Caki2 (cell line): ENCODE measurements at places on chromosomes 1 and 21. TPM values are rescaled to one million over a fixed set of nuclear protein-coding genes. Genes with fewer than 3 reads are reported as not detected.

DNA sequence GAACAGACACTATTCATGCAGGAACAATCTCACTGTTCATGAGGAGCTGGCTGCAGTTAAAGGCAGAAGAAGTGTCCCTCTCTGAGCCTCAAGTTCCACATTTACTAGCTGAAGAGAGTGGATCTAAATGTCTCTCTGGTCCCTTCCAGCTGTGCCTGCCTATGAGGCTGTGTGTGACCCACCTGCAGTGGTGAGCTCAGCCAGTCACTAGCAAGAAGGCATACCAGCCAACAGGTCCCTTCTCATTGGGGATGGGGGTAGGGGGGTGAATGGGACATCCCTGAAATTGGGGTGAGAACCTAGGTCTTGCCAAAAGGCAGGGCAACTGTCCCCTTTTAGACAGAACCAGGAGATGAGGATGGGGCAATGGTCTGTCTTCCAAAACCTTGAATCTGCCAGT is 13.6 kb downstream of the RD3 start:
- no peak for DNase-seq

- no peak for DNase-seq
Measured at GRCh38 chr1:237890822-237891221, at the start of gene ZP4. Gene ZP4, minus strand, starts transcription at chr1:237890922. Its CDS starts 287 bp downstream, at chr1:237890635.

DNA sequence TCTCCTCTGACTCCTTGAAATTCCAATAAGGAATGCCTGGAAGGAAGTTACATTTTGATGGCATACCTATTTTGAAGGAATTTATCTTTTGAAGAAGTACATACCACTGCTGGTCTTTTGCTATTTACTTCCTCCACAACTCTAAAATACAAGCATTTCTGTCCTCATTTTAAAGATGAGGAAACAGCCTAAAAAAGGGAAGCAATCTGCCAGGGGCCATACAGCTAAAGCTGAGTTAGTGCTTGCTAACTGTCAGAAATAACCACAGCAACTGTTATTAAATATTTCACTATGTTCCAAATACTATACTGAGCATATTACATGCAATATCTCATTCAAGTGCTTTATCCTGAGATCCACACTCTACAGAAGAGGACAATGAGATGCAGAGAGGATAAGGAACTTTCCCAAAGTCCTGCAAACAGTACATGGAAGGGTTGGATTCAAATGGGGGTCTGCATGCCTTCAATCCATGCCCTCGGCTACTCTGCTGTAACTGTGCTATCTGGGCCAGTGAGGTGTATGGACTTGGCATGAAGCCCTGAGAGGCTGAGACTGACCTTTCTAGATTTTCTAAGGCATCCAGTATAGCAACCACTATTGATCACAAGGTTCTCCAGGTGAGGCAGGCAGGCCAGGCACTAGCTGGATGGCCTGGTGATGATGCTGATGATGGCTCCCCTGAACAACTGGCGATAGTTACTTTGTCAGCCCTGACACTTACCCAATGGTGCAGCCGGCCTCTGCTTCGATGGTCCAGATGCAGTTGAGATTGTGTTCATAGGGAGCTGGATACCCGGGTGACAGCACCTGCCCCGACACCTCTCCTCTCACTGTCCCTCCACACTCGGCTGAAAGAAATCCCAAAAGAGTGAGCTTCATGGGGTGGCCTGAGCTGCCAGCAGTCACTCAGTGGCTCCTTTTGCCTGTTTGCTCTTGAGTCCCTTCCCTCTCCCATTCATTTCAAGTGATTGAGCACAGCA is 171.4 kb upstream of the HMGB4 start:
- DNase-seq: no peak

GRCh38 chr1:27643600-27644368 is 8.8 kb upstream of the FGR start:
- DNase-seq: no peak

DNA sequence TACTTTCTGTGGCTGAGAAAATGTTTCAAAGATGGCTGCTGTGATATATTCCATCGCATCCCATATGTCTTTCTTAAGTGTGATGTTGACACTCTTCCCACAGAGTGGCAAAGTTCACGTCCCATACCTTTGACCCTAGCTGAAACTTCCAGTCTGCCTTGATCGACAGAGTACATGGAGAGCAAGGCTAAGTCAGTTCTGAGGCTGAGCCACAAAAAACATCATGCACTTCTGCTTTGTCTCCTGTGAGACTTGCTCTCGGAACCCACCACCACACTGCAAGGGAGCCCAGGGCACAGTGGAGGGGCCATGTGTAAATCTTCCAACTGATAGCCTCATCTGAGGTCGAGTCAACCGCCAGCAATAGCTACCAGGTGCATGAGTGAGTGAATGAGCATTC is 431.9 kb upstream of the RUNX1 start:
- DNase-seq: no peak

DNA sequence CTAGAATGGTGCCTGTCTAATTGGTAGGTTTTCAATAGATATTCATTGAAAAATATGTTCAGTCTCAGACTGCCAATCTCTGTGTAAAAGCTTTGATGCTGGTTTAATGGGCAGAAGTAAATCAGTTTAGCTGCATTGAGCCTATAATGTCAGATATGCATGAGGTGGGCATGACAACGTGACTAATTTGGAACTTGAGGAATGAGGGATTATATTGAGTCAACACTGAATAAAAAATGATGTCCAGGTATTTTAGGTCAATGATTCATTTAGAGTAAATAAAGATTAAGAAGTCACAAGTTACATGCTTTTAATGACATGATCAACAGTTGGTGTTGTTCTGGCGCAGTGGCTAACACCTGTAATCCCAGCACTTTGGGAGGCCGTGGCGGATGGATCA is 3.0 kb downstream of the WDR3 start:
- no peak for DNase-seq

DNA sequence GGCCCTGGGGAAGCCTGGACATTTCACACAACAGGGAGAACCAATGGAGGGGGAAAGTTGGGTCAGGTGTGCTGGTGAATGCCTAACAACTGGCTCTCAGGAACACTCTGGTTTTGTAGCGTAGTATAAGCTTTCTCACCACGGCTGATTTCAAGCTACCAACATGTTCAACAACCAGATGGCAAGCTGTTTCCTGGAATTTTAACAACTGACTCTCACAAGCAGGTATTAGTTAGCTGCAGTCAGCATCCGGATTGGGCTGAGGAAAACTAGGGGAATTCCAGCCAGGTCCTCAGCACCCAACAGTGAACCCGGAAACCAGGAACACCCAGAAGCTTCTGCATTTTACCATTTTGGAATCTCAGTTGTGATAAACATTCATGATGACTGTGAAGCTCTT is 162.3 kb upstream of the CAMK1G start:
- DNase-seq: no peak

GRCh38 chr1:6683434-6683833 is 18.2 kb downstream of the DNAJC11 start:
- DNase-seq: no peak

DNA sequence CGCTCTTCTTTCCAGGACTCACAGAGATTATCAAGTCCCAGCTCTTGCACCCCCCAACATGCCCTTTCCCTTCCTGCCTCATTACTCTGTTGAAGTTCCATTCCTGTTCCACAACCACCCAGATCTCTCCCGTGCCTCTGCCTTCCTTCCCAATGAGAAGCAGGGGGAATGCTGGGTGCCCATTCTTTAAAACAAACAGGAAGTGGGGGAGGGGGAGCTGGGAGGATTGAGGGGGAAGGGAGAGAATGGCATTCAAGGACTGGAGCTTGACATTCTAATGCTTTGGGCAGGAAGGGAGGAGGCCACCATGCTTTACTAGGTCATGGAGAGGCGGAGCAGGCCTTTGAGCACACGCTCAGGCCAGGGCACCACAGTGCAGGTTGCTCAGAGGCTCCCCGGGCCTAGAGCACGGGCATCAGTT is 150.3 kb upstream of the IRF2BP2 start:
- DNase-seq: no peak

DNA sequence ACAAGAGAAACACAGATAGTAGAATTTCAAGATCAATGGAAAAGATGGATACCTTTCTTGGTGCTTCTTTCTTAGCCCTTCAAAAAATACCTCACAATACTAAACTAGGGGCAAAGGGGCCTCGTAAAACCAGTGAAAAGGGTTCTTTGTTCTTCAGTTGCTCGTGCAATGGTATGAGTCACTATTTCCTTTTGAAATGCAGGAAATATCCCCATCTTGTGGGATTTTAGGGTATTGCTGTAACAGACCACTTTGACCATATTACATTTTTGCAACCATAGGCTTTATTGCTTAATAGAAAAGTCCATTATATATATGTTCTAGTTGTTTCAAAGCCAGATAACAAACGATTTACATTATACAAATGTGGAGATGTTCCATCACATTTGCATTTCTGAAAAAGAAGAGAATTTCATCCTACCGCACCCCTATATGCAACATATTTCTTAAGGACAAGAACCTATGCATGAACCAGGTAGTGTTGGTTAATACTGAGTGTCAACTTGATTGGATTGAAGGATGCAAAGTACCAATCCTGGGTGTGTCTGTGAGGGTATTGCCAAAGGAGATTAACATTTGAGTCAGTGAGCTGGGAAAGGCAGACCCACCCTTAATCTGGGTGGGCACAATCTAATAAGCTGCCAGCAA is 88.6 kb upstream of the PKN2 start:
- peak; percentile 53 for DNase-seq

DNA sequence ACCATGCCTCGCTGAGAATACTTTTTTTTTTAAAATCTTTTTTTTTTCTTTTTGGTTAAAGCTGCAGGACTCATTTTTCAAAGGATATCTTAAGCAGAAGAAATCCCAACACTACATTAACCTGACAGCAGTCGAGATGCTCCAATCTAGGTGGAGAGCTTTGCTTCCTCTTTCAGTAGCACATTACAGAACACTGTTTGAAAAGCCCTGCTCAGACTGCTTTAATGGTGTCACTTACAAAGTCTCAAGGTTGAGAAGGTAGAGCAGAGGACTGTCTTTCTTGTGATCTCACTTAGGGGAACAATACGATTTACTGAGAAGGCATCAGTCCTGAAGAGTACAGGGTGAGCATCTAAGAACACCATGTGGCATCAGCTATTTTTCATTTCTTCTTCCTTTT is 21.0 kb upstream of the CPLANE2 start:
- no peak for DNase-seq

GRCh38 chr21:9774347-9774746 is 747.0 kb upstream of the TPTE start:
- no peak for DNase-seq

GRCh38 chr1:180281490-180281889 is 51.4 kb downstream of the LHX4 start:
- no peak for DNase-seq

DNA sequence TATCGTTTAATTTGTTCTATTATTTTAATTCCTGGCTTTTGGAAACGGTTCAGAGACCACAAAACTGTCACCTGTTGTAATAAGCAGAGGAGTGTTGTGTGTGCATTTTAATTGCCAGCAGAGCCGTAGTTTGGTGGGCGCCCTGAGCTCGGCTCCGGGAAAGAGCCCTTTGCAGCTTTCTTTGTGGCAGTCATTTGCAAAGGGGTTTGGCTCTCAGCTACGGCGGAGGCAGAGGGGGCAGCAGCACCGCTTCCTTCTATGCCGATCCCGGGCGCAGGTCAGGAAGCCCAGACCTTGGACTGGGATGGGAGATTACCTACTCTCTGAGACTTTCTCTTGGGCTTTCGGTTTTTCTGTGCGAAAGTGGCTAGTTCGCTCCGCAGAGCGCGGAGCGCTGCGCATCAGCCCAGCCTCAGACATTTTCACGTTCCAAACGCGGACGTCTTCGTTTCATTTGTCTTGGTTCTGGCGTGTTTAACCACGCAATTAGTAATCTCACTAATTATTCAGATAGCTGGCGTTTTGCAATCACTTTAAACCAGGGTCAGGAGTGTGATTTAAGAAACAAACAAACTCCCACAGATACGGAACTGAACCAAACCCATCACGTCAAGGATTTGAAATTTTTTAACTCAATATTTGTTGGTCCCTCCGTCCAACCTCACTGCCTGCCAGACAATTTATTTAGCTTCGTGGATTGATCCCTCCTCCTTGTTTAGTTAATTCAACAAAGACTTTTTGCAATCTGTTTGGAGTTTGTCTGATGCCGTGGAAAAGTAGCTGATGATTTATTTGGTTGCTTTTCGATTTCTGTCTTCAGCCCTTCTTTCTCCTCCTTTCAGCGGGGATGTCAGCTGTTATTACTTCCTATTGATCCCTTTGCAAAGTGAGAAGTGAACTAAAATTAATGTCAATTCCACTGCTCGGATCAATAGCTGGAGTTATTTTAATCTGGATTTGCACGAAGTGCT is 3.9 kb downstream of the RNF220 start:
- DNase-seq: no peak

- DNase-seq: no peak
Measured at GRCh38 chr1:169474302-169474995, 11.3 kb downstream of the SLC19A2 start.

- DNase-seq: no peak
Measured at GRCh38 chr1:233015965-233016364, 65.6 kb downstream of the NTPCR start.

- DNase-seq: no peak
Measured at GRCh38 chr1:232062967-232063366, 436.4 kb downstream of the DISC1 start.

DNA sequence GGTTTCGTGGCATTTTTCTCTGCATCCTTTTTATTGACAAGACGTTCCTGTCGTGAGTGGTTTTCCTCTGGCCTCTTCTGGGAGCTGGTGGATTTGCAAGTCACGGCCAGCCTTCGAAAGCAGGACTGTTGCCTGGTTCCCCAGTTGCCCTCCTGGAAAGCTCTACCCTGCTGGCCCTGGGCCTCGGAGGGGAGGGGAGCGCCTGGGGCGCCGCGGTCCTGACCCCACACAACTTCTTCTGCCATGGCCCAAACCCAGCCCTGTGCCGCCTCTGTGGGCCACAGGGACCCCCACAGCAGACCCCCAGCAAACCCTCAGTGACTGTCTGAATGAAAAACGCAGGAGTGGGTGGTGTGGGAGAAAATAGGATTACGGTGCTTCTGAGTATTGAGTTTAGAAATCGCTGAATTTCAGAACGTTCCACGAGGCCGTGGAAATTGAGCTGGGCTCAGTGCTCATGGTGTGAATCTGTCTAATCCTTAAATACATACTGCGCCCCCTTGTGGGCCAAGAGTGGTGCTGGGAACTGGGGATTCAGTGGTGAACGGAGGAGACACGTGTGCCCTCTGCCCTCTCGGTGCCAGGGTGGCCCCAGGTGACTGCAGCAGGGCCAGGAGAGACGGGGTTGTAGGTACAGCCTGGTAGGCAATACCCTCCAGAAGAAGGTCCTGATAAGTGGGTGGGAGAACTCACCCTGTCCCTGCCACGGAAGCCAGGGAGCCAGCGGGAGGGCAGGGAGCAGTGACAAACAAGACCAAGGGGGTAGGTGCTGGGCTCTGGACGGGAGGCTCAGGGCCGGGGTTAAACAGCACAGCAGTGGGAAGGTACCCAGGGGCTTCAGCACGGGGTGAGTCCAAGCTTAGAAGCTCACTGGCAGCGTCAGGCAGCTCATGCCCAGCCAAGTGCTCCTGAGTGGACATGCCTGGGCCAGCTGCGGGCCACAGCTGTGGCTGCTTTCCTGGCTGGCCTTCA is 101.2 kb upstream of the COL6A1 start:
- peak; percentile 9 for DNase-seq

PADI3 gene
- total RNA-seq: 82.9 and 83.2 TPM in 2 replicates

HSPA13 gene
- total RNA-seq: 19.5 and 22.7 TPM in 2 replicates

OR2M3 gene
- total RNA-seq: not detected in 2 replicates

TFF3 gene
- not detected in 2 replicates for total RNA-seq

RBM8A gene
- total RNA-seq: 65.6 and 82.0 TPM in 2 replicates

LPAR3 gene
- total RNA-seq: not detected in 2 replicates

KRTAP7-1 gene
- total RNA-seq: not detected in 2 replicates

S100A7 gene
- not detected in 2 replicates for total RNA-seq

TRAF3IP3 gene
- total RNA-seq: not detected in 2 replicates

SERINC2 gene
- total RNA-seq: 7.1 and 13.3 TPM in 2 replicates
